ENCODE measurements at places on chromosomes 12 and 14. TPM values are rescaled to one million over a fixed set of nuclear protein-coding genes. Genes with fewer than 3 reads are reported as not detected.

GRCh38 chr14:56676042-56676441, 96.4 kb downstream of the TMEM260 start:
- peak; percentile 28 for DNase-seq

GRCh38 chr14:64992328-64992885, 5.7 kb downstream of the FNTB start:
- no peak for DNase-seq

GRCh38 chr12:111823891-111824290, 18.1 kb upstream of the MAPKAPK5 start:
- DNase-seq, result no peak

Gene RTN1
- 5.5 TPM for total RNA-seq

Gene CEP170B
- total RNA-seq, result 38.9 TPM

GRCh38 chr12:111557271-111558106, 41.6 kb downstream of the ATXN2 start:
- DNase-seq, result no peak

Gene STRAP
- total RNA-seq, result 196 TPM

DNA sequence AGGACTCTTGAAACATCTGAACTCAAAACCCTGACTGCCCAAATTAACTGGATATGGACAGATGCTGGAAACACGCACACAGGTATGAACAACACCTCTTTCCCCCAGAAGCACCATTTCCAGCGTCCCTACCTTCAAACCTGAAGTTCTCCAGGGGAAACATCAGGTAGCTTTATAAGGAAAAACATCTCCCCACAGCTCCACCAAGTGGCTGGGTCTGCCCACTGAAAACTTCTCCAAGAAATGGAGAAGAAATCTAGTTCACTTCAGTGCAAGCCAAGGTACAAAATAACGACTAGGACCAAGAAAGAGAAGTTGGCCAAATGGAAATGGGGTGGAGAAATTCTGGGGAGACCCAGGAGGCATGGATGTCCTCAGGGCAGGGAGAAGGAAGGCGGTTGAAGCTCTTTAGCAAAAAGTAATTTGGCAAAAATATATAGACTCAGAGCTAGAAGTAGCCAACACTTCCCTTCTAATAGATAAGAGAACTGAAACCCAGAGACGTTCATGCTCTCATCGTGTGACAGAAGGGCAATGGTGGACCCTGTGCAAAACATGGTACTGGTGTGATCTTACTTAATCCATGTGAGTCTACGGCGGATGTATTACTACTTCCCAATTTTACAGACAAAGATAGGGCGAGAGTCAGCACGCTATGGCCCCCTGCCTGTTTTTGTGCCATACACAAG, 10.5 kb upstream of the NUAK1 start:
- peak; percentile 90 for DNase-seq

DNA sequence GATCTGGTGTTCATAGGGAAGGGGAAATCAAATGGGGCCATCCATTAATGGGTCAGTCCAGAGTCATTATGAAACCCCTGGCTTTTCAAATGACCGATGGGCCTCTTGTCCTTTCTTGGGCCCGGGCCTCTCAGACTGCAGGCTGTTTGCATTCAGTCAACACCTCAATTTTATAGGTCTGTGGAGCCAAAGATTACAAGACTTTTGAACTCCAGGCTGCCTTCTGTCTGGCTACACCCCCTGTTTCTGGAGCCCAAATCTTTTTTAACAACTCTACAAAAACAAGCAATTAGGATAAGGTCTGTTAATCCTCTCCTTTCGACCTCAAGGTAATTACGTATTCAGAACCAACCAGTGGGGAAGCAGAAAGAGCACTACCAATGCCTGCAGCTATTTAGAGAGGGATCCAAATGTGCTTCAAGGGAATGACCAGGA, 35.6 kb downstream of the DUSP6 start:
- DNase-seq, result no peak

Gene HOXC5
- not detected for total RNA-seq

DNA sequence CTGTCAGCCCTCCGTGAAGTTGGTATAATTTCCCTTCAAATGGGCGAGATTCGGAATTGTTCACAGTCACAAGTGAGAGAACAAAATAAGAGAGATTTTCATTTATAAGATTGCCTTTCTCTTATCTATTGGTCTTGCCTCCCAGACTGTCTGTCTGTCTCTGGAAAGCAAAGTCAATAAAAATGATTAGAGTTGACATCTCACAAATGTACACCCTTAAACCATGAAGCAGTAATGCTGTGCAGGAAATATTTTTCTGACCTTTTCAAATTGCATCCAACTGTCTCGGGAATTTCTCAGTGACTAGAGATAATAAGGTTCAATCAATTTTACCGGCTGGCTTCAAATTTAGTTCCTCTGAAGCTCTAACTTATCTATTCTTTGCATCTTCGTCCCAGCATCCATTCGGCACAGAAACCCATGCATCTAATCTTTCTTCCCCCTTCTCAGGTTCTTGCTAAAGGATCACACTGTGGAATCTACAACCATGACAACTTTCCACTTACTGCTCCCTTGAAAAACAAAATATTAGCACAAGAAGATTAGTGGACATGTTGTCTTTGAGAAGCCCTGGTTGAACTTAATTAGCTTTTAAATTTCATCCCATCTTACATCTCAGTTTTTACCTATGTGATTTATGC, 93.1 kb downstream of the RMST start:
- DNase-seq, result no peak

- DNase-seq, result no peak
These were observed 23.8 kb upstream of the PLD4 start for GRCh38 chr14:104900639-104901512.

Gene NEDD1
- total RNA-seq, result 42.1 TPM

DNA sequence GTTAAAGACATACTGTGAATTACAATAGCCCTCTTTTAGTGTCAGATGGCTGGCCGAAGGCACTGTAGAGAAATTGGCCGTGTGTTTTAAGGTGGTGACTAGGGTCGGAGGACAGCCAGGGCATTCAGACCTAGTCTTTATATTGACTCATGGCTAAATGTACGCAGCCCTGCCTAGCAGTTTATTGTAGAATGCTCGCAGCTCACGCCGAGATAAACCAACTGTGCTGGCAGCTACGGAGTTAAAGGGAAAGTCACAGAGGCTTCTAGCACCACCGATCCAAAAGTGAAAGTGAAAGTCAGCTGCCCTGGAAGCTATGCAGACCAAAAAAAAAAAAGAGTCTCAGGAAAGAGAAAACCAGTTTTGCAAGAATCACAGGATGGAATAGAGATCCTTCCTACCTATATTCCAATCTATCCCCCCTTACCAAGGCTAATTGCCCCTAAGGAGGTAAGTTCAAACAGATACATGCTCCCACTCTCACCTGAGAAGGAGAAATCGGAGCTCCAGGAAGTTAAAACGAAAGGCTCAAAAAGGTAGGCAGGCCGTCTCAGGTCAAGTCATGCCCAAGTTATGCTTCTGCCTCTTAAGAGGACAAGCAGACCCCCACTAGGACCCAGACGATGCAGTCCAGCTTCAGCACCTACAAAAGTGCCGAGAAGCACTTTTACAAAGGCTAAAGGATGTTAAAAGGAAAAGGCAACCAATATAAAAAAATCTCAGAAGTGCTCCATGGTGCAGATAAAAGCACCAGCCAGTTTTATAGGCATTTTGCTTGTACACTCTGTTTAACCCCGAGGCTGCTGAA, 24.8 kb downstream of the KLRK1 start:
- peak; percentile 88 for DNase-seq

DNA sequence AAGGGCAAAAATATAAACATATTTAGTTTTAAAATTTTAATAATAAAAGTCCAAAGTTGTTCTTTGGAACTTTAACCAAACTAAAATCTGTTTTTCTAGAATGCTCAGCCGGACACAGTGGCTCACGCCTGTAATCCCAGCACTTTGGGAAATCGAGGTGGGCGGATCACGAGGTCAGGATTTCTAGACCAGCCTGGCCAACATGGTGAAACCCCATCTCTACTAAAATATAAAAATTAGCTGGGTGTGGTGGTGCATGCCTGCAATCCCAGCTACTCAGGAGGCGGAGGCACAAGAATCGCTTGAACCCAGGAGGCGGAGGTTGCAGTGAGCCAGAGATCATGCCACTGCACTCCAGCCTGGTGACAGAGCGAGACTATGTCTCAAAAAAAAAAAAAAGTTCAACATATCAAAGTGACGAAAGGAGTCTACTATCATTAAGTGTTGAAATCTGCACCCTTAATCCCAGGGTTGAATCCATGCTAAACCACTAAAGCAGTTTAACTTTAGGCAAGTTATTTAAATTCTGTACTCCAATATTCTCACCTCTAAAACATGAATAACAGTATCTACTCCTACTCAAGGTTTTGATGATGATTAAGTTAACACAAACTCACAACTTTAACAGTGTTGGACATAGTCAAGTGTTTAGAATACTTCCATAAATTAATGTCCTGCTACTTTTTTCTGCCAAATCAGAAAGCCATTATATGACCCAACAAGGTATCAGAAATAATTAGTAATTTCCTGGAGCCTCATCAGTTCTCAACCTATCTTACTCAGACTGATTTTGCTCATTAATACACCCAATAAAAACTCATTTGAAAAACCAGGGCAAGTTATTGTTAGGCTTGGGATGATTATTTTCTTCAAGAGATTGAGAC, 11.0 kb downstream of the HNRNPC start:
- no peak for DNase-seq

- no peak for DNase-seq
These were observed 976 bp downstream of the PEX5 start for GRCh38 chr12:7190268-7191055.

Gene CABP1
- 0.86 TPM for total RNA-seq

- no peak for DNase-seq
These were observed 26.6 kb downstream of the ATF7 start for GRCh38 chr12:53599579-53599978.

DNA sequence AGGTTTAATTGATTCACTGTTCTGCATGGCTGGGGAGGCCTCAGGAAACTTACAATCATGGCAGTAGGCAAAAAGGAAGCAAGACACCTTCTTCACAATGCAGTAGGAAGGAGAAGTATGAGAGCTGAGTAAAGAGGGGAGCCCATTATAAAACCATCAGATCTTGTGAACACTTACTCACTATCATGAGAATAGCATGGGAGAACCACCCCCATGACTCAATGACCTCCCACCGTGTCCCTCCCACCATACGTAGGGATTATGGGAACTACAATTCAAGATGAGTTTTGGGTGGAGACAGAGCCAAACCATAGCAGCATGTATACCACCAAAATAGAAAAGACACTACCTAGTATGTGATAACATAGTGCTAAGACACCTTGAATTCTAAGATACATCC, 2.9 kb upstream of the HMGA2 start:
- DNase-seq, result no peak

- DNase-seq, result no peak
These were observed 270.4 kb upstream of the RTL1 start for GRCh38 chr14:101173698-101174521.

DNA sequence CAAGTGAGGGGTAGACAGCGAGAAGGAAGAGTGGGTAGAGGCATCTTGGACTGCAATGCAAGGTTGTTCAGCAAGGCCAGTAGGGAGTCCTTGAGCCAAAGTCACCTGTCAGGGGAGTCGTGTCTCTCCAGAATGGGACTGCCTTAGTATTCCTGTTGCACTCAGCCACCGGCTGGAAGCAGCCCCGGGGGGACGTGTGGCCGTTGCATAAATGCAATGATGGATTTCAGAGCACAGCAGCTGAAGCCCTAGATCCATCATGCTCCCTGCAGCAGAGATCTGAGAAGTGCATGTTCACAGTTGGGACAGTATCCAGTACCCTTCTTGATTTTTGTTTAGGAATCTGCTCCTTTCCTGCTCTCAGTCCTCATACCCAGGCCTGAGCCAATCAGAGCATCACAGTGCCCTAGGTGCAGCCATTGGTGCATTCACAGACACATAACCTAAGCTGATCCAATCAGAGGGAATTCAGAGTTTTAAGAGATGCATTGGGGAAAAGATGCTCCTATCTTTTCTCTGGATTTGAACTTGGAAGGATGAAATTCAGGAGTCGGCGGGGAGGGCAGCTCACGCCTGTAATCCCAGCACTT, 62.9 kb downstream of the HSPB8 start:
- no peak for DNase-seq

GRCh38 chr12:12819752-12820311, 6.7 kb downstream of the DDX47 start:
- DNase-seq, result no peak

Gene A2ML1
- 4.4 TPM for total RNA-seq
